ENCODE measurements at places on chromosomes 11 and 22. TPM values are rescaled to one million over a fixed set of nuclear protein-coding genes. Genes with fewer than 3 reads are reported as not detected.

GRCh38 chr22:19424186-19424500, 7.4 kb downstream of the HIRA start:
- DNase-seq = no peak

Gene HTR3A
- not detected for total RNA-seq

DNA sequence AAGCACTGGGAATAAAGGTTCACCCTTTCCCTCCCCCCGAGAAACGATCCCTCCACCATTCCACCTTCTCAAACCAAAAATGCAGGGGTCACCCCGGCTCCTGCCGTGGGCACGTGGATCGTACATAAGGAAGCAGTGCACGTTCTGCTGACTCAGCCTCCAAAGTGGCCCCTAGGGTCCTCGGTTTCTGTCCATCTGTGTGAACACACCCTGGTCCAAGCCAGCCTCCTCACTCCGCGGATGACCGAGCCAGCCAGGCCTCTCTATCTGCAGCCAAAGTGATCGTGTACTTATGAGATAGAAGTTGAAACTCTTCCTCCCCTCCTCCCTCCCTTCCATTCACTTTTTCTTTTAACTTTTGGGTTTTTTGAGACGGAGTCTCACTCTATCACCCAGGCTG, 16.2 kb downstream of the C11orf24 start:
- no peak for DNase-seq

Gene C11orf68
- total RNA-seq = 10.3 TPM

Gene LSP1
- 0.82 TPM for total RNA-seq

DNA sequence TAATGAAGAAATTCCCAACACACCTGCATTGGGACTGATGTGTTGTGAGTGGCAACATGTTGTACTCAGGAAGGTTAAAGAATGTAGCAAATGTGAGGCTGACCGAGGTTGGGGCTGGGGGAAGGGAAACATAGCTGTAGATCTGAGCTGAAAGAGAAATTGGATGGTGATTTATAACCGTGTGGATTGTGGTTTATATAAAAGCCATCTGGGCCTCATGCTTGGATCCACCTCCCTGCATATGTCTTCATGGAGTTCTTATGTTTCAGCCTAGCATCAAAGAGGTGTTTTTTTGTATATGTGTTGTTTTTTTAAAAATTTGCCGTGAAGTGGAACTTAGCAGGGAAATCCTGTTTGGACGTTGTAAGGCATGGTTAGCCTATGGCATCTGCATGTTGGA, 141.3 kb downstream of the NAV2 start:
- DNase-seq = no peak

Gene PKDREJ
- under 0.01 TPM for total RNA-seq

- no peak for DNase-seq
Observed at GRCh38 chr11:112797648-112798293, 163.4 kb upstream of the NCAM1 start.

Gene SEPTIN3
- 126 TPM for total RNA-seq

Gene HBG1
- total RNA-seq = 510 TPM

- DNase-seq = no peak
Observed at GRCh38 chr11:23755769-23756168, 741.1 kb upstream of the LUZP2 start.

GRCh38 chr11:43589601-43590250, 90.8 kb upstream of the HSD17B12 start:
- DNase-seq = no peak

DNA sequence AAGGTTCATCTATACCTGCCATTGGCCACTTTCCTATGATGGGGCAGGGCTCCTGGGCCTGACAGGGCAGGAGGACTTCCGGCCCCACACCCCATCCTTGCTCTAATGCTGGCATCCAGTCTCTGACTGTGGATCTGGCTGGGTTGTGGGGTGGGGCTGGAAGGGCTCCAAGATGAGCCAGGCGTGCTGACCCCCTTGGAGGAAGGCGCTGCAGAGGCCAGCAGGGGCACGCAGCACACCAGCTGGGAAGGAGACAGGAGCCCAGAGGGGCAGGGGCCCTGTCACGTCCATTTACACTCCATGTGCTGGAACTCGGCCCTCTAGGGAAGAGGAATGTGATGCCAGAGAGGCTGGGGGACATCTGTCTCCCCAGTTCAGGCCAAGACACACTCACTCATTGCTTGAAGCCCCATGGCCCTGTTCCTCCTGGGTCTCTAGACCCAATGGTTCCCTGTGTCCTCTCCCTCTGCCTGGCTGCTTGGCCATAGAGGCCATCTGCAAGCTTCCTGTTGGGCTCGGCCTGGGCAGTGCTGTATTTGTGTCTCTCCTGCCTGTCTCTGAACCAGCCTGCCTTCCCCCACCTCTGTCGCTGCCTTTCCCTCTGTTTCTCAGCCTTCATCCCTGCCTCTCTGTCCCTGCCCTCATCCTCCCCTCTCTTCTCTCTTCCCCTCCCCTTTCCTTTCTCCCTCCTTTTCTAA, 67.5 kb upstream of the NECTIN1 start:
- no peak for DNase-seq

Gene ART1
- total RNA-seq = not detected

DNA sequence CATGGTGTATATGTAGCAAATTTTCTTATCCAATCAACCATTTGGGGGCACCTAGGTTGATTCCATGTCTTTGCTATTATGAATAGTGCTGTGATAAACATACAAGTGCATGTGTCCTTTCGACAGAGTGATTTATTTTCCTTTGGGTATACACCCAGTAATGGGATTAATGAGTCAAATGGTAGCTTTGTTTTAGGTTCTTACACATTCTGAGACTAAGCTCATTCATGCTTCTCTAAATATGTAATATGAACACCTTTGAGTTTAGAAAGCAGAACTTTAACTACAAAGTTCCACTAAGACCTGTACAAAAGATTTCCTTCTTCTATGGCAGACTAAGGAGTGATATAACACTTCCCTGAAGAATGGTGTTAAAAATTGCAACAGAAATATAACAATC, 627.0 kb downstream of the KCNA4 start:
- DNase-seq = no peak

GRCh38 chr22:45742866-45743450, 71.3 kb downstream of the ATXN10 start:
- DNase-seq = no peak

DNA sequence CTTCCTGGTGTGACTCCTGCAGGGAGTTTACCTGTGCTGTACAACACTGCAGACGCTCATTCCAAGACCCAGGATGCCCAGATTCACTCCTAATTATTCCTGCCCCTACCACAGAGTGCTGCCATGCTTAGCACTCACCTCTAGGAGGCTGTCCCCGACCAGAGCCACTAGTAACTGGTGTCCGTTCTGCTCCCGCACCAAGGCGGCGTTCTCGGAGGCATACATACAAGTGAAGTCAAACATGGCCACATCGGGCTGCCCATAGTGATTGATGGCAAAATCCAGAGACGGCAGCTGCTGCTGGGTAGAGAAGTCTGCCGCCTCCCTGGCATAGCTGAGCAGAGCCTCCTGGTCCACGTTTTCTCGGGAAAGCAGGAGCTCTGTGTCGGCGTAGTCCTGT, 122.3 kb upstream of the BID start:
- peak; percentile 75 for DNase-seq

Gene ASPHD2
- total RNA-seq = 6.7 TPM

Gene OR2D2
- 4.8 TPM for total RNA-seq

Gene MFRP
- total RNA-seq = not detected

GRCh38 chr11:65586676-65587075, 8.9 kb downstream of the KCNK7 start:
- DNase-seq = no peak

- no peak for DNase-seq
Observed at GRCh38 chr11:9787981-9788521, 124.2 kb downstream of the SWAP70 start.

Gene FAM180B
- not detected for total RNA-seq

- DNase-seq = no peak
Observed at GRCh38 chr11:79381036-79381435, 59.8 kb downstream of the TENM4 start.

Gene RCOR2
- total RNA-seq = 15.5 TPM

Measured in cerebellum (tissue), 4 donors.